Purkinje cell (primary cell): ENCODE measurements at places on chromosomes 3 and 15. TPM values are rescaled to one million over a fixed set of nuclear protein-coding genes. Genes with fewer than 3 reads are reported as not detected.

ISL2 gene
- not detected in 2 replicates for polyA plus RNA-seq

FEZF2 gene
- 3.8 TPM in 1 of 2 replicates, not detected in the other for polyA plus RNA-seq

TMEM108 gene
- polyA plus RNA-seq, result 52.7 and 68.5 TPM in 2 replicates

ECE2 gene
- polyA plus RNA-seq, result 1.2 and 3.1 TPM in 2 replicates

RFT1 gene
- 1.9 and 8.6 TPM in 2 replicates for polyA plus RNA-seq

SOX2 gene
- polyA plus RNA-seq, result 5.7 and 7.0 TPM in 2 replicates

FBN1 gene
- polyA plus RNA-seq, result 2.3 and 2.4 TPM in 2 replicates

ADAMTSL3 gene
- polyA plus RNA-seq, result 0.28 and 2.2 TPM in 2 replicates

HDGFL3 gene
- 25.6 and 34.8 TPM in 2 replicates for polyA plus RNA-seq

GOLGA8O gene
- polyA plus RNA-seq, result not detected in 2 replicates
